Neuronal stem cell (in vitro differentiated cells): ENCODE measurements at places on chromosomes 12 and 14.

DNA sequence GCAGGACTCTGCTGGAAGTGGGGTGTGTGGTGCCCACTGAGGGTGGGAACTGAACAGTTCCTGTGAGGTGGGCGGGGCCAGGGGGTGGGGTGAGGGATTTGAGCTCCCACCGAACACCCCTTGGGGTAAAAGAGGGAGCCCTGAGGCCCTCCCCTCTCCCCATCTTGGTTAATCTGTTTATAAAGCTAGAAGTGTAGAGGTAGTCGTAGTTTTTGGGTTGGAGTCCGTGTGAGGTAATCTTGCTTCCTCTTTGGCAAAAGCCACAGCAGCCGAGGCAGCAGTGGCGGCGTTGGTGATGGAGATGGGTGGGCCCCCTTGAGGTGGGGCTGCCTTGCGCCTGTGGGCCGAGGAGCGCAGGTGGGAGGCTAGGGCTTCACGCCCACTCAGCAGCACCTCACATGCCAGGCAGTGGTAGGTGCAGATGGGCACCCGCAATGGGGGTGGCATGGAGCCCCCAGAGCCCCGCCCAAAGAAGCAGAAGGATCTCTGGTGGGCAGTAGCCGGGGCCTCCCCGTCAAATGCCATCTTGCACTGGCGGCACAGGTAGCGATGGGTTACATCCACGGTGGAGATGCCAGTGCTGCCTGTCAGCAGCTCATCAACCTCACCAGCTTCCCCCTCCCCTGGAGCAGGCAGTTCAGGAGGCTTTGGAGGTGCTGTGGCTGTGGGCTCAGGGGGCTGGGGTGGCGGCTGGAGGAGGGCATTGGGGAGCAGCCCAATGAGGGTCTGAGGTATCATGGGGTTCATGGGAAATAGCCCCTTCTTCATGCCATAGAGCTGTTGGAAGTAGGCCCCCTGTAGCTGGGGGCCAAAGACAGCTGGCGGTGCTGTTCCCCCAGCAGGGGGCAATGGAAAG, 29.6 kb downstream of the ZFHX2 start:
- DNase-seq: no peak

GRCh38 chr12:26798023-26798422, 35.0 kb downstream of the ITPR2 start:
- no peak for DNase-seq

GRCh38 chr12:27869567-27869966, 89.5 kb upstream of the MANSC4 start:
- DNase-seq: no peak

DNA sequence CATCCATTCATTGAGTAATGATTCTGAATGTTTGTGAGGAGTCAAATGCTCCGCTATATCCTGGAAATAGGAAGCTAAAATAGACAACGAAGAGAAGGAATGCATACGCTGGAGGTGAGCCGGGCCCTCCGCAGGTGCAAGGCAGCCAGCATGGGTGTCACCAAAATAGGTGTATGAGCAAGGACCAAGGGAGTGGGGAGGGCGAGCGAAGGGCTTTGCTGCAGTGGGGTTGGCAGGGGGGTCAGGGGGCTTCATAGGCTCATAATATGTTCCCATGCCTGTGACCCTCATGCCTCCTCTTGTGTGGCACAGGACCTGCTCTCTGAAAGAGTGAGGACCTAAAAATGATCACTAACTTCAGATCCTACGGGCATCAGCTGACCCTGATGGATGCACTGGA, 73.0 kb downstream of the PRMT8 start:
- DNase-seq: no peak

GRCh38 chr12:124939079-124939420, 24.6 kb upstream of the UBC start:
- no peak for DNase-seq

- no peak for DNase-seq
Measured at GRCh38 chr12:68587448-68587873, 23.2 kb upstream of the RAP1B start.

DNA sequence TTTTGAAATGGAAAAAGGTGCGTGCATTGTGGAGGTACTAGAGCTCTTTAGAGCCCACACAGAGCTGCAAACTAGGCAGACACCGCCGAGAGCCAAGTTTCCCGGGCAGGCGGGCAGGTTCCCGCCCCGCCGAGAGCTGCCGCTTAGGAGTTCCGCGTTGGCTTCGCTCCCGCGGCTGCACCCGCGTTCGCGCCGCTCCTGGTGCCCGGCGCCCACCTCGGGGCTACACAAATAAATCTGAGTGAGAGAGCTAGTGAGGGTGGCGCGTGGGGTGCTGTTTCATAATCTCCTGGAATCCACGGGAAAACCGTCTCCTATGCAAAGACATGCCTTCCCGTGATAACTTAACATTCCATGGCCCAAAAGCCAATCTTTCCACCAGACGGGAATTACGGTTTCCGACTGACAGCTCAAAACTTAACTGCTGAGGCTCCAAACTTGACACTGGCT, 645 bp downstream of the KITLG start:
- no peak for DNase-seq

DNA sequence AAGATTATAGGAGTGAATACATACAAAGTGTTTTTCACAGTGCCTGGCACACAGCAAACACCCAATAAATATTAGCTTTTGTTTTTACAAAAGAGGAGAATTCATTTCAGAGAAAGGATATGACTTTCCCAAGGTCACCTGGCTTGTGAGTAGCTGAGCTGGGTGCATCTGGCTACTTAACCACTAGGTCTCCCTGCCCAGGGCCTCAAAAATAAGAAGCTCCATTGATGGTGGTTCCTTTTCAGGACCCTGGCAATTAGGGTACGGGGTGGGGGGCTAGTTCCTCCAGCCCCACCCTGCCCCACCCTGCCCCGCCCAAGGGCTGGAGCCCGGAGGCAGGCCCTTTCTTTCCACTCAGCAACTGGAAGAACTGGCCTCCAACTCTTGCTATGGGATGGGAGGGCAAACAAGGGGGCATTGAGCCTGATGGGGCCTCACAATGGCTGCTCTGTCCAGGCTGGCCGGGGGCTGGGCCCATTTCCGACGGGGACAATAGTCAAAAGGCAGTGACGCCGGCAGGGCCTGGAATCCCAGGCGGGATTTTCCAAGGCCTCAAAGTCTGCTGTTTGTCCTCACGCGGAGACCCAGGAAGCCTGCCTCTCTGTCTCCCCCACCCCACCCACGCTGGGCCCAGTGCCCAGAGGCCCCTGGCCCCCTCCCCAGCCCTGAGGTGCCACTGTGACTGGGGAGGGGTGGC, 8.2 kb upstream of the ATG101 start:
- DNase-seq: no peak

- no peak for DNase-seq
Measured at GRCh38 chr12:124610021-124610612, 42.7 kb upstream of the NCOR2 start.

GRCh38 chr12:21453312-21453852, 15.9 kb downstream of the PYROXD1 start:
- DNase-seq: no peak

DNA sequence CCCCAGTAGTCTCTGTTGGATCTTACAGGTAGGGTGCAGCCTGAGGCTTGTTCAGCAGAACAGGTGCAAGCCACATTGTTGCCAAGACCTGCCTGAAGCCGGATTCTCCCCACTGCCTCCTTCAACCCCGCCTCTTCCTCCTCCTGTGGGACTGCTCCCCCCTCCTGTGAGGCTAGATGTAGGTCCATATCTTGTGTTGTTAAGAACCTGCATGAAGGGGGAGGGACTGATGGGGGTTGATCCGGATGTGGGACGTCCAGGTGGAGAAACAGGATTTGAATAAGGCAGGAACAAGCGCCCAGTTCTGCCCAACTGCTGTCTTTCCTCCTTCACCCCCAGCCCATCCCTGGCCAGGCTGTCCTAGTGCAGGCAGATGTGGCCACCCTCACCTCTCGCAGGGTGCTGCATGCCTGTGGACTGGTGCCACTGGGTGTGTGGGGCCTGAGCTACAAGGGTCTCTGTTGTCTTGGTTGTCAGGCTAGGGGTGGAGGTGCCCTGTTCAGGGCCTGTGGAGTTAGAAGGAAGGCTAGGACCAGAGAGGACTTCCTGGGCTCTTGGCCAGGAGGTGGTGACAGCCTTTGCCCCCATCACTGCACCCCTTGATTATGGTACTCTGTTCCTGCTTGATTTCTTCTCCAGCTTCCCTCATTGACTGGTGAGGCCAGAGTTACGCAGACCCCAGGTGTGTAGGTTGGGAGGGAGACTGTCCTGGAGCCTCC, 1.4 kb downstream of the NR4A1 start:
- DNase-seq: no peak

DNA sequence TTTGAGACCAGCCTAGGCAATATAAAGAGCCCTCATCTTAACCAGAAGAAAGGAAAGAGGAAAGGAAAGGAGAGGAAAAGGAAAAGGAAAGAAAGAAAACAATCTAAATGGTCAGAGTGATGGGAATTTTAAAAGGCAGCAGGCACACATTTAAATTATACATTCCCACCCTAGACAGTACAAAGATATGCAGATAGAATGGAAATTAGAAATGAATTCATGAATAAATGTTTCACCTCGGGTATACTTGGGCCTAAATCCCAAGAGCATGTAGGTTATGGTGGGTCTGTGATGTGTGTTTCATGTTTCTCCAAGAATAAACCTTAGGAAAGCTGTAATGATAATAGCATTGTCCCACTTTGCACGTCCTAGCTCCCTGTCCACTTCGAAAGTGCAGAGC, 104.6 kb upstream of the SLCO1C1 start:
- no peak for DNase-seq

- no peak for DNase-seq
Measured at GRCh38 chr14:65476273-65476941, 63.9 kb downstream of the FUT8 start.

- DNase-seq: no peak
Measured at GRCh38 chr14:98136012-98136789, 1135.8 kb downstream of the BCL11B start.

GRCh38 chr12:20950248-20950647, 139.7 kb downstream of the SLCO1B3 start:
- no peak for DNase-seq

- DNase-seq: peak; percentile 82
Measured at GRCh38 chr12:110100315-110100970, 23.7 kb upstream of the IFT81 start.

- DNase-seq: no peak
Measured at GRCh38 chr14:68695856-68696255, 97.0 kb downstream of the ZFP36L1 start.

DNA sequence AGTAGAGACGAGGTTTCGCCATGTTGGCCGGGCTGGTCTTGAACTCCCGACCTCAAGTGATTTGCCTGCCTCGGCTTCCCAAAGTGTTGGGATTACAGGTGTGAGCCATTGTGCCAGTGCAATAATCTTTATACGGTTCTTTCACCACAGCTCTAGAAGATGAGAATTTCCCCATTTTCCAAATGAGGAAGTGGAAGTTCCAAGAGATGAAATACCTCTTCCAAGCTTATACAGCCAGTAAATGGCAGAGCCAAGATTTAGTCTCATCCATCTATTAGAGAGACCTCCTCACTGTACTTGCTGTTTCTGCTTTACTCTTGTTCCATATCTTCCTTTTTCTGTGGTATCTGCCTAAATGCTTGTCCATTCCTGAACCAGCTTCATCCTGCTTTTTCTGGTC, 3.1 kb upstream of the LMNTD1 start:
- no peak for DNase-seq

GRCh38 chr12:64608901-64609535, 1.3 kb upstream of the RASSF3 start:
- DNase-seq: no peak

DNA sequence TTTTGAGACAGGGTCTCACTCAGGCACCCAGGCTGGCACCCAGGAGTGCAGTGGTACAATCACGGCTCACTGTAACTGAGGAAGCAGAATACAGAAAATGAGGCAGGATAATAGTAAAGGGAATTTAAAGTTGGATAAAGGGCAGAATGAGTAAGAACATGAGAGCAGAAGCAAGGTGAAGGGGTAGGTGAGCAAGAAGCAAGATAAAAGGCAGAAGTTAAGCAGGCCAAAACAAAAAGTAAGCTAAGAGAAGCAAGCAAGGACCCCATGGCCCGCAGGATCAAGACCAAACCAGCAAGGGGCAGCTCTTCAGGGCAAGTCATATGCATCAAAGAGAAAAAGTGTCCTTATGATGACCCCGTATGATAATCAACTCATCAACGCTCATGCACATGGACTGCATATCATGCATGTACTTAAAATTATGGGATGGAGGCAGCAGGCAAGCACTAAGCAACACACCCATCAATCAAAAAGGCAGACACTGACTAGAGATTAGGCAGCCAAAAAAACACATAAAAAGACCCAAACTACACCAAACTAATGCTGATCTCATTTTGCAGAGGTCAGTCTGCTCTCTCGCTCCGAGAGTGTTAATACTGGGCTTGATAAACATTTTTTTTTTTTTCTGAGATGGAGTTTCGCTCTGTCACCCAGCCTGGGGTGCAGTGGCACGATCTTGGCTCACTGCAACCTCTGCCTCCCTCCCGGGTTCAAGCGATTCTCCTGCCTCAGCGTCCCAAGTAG, 11.6 kb downstream of the TIMELESS start:
- DNase-seq: no peak

DNA sequence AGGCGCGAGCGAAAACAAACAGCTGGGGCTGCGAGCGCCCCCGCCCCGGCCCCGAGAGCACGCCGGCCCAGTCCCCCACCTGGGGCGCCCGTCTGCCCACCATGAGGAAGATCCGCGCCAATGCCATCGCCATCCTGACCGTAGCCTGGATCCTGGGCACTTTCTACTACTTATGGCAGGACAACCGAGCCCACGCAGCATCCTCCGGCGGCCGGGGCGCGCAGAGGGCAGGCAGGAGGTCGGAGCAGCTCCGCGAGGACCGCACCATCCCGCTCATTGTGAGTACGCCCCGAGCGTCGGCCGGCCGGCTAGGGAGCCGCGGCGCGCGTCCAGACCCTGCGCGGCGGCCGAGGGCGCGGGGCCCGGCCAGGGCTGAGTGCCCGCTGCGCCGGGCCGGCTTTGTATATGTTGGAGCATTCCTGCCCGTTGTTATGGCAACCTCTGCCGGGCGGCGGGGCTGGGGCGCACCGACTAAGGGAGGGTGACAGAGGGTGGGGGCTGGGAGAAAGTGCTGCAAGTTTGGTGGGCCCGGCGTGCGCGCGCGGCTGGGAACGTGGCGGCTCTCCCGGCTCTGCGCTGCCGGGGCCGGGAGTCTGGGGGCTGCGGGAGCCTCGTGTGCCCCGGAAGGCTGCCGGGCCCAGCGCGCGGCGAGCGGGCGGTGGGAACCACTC, 367 bp downstream of the GALNT16 start:
- peak; percentile 61 for DNase-seq

DNA sequence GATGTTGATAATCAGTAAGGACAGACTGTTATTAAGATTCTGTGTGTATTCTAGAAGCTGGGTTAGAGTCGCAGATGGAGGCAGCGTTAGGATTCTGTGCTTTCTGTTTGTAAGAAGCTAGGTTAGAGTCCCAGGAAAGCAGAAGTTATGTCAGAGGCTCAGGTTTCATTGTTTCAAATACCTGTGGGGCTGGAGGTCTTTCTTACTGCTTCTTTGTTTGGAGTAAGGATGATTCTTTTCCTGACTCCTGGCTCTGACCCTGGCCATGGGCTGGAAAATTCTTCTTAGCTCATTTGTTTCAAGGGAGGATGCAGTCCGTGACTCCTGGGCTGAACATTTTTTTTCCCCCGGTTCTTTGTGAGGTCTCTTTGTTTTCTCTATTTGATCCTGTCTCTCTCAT, 5.2 kb downstream of the MUCL1 start:
- no peak for DNase-seq
